ENCODE measurements at places on chromosomes 6 and 20.

DNA sequence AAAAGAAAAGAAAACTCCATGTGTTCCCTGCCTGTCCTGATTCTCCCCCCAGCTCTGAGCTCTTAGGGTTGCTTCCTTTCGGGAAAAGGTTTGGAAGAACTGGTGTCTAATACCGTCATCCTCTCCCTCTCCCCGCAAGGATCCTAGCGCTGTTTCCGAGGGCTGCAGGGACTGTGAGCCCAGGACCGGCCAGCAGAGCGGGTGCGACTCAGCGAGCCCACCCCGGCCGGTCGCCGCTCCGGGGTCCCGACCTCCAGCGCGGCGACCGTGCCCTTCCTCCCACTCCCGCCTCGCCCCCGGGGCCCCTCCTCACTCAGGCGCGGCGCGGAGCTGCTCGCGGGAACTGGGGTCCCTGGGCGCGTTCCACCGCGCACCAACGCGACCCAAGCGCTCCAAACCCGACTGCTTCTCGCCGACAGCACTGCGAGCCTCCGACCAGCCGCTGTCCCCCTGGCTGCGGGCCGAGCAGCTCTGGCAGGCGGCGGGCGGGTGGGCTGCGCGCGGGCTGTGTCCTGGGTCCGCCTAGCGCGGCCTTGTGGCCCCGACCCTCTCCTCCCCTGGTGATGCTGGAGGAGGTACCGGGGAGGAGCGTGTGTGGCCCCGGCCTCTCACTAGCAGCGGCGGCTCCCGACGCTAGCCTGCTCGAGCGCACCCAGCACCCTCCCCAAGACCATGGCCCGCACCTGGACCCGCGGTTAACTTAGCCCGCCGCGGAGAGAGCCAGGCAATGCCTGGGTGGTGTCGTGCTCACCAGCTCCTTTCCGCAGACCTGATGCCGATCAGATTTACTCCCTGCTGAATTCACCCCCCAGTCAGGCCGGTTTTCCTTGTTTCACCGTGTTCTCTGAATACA is at the start of gene PLA2G7:
Gene PLA2G7, minus strand, starts transcription at position 509 of the 853 bp plus-strand sequence. CDS start 12,484 bp downstream, outside the sequence.
- DNase-seq = no peak

GRCh38 chr6:132005178-132005577 is 54.0 kb upstream of the CCN2 start:
- DNase-seq = no peak

- no peak for DNase-seq
These were observed 41.9 kb upstream of the CTNNBL1 start for GRCh38 chr20:37651932-37652331.

DNA sequence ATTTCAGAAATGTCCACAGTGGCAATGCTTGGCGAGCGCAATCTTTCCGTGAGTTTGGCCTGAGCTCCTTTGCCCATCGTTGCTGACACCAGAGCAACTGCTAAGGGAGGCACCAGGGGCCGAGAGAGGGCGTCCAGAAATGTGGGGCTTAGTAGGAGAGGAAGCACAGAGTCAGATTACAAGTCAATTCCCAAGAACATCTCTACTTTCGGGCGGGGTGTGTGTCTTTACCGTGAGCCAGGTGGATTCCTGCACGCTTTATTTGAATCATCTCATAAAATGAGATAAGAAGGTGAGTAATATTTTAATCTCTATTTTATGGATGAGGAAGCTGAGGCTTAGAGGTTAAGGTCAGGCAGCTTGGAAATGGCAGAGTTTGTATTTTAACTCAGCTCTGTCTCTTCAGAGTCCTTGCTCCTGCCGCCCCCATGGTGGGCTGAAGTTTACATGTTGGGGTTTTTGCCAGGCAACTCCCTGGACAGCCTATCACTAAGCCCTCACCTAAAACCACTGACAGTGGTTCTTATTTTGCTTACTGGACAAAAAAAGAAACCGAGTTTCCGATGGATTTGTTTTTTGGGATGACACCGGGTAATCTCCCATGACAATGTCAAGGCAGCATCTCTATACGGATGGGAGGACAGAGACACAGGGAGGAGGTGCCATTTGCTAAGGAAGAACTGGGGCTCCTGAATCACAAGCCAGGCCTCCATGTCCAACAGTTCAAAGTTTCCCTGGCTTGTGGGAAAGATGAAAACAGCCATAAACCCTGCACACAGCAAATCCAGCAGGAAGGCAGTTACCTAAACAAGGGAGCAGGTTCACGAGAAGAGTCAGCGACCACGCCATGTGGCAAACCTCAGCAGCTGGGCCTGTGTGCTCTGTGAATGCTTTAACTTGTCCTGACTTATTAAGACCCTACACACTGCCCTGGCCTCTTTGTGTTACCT is 112.6 kb upstream of the SLC24A3 start:
- no peak for DNase-seq

- no peak for DNase-seq
These were observed 21.3 kb upstream of the TLDC2 start for GRCh38 chr20:36854348-36855240.

- DNase-seq = no peak
These were observed 19.9 kb upstream of the NUS1 start for GRCh38 chr6:117655380-117655779.

- DNase-seq = peak; percentile 60
These were observed 154.3 kb downstream of the VEGFA start for GRCh38 chr6:43924222-43924702.

DNA sequence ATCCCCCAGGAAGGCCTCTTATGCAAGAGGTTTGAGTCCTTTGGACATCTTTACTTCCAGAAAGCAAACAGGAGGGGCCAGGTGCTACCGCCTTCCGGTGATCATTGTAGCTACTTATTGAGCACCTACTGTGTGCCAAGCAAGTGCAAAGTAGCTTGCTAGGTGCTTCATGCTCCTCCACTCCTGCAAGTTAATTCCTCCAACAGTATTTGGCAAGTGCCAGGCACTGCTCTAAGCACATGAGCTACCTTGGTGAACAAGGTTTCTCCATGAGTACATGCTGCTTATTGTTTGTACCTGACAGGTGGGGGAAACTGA is 2.3 kb downstream of the CPNE5 start:
- DNase-seq = no peak

- no peak for DNase-seq
These were observed 98.8 kb upstream of the NXT1 start for GRCh38 chr20:23251779-23252178.

DNA sequence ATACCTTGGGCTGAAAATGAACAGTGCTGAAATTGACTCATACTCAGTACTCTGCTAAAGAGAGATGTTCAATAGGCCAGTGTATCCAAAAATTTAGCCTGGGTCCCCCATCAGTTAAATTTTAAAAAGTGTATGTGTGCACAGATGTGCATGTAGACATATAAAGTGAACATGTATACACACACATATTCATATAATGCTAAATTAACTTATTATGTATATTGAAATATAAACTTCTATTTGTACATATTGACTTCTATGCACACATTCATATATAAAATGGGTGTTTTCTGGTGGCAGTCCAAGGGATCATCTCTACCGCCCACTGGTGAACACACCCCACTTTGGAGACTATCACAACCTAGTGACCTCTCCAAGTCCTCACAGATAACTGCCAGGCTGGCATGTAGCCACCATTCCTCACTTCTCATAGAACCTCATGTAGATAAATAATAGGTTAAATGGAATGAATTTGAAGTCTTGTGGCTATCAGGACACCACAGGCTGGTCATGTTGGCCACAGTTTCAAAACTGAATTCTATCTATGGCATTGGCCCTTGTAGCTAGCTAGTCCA is 8.8 kb downstream of the SLC22A16 start:
- no peak for DNase-seq

GRCh38 chr20:6038256-6038655 is 15.6 kb downstream of the LRRN4 start:
- DNase-seq = no peak

GRCh38 chr6:44967481-44967880 is 360.6 kb upstream of the RUNX2 start:
- DNase-seq = no peak

DNA sequence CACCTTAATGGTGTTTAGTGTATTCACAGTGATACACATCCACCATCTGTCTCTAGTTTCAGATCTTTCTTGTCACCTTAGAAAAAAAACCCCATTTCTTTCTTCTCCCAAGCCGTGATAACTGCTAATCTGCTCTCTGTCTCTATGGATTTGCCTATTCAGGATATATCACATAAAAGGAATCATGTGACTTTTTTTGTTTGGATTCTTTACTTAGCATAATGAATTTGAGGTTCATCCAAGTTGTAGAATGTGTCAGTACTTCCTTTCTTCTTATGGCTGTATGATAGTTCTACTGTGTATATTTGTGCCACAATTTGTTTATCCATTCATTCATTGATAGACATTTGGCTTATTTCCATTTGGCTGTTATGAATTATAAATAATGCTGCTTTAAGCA is 57.1 kb downstream of the ITCH start:
- no peak for DNase-seq

GRCh38 chr20:43710370-43711044 is 16.3 kb downstream of the GTSF1L start:
- DNase-seq = no peak

DNA sequence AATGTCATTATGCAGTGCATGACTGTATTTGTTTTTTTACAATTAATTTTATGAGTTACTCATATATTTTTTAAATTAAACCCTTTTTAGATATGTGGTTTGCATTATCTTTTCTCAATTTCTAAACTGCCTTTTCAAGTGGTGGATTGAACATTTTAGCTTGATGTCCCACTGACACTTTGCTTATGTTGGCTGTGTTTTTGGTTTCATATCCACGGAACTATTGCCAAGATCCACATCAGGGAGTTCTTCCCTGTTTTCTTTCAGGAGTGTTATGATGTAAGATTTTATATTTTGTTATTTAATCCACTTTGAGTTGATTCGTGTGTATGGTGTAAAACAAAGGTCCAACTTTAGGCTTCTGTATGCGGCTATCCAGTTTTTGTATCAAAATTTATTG is 1144.9 kb upstream of the EYS start:
- DNase-seq = no peak

- DNase-seq = no peak
These were observed 155.2 kb upstream of the RIN2 start for GRCh38 chr20:19602675-19603375.
